ENCODE measurements at places on chromosomes 13 and 19. TPM values are rescaled to one million over a fixed set of nuclear protein-coding genes. Genes with fewer than 3 reads are reported as not detected.

SLC27A1 gene
- 27.8 TPM for total RNA-seq

ZNF844 gene
- 12.0 TPM for total RNA-seq

SIGLEC7 gene
- total RNA-seq: 11.0 TPM

GRCh38 chr13:23865906-23866305 lies 23.3 kb downstream of the MIPEP start:
- no peak for DNase-seq

DNA sequence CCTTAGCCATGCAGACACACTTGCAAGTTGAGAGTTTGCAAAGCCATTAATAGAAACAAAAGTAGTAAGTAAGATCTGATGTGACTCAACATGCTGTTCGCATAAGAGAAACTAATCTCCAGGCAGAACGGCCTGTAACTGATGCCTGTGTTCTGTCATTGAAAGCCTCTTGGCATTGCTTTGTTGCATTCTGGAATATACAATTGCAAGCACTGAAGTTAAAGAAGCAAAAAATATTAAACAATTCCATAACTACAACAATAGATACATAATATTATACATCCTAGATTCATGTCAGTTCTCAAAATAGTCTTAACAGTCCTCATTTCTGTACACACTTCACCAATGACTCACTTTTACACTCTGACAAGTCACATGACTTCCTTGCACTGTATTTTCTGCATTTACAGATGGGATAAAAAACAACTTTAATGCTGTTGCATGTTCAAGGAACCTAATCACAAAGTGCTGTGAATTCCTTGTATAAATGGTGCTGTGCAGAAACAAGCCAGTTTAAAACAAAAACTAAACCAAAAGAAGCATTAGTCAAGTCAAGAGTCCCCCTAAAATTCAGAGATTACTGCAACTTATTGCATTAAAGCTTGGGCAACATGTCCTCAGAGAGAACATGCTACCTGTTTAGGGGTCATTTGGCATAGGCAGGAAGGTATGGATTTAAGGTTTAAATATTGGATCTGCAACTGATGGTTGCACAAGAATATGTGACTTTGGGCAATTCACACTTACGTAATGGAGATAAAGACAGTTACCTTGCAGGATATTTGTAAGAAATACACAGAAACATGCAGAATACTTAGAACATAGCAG lies 79.5 kb upstream of the SERP2 start:
- no peak for DNase-seq

- DNase-seq: no peak
These were observed 345.8 kb downstream of the KLF5 start for GRCh38 chr13:73404581-73404980.

DNA sequence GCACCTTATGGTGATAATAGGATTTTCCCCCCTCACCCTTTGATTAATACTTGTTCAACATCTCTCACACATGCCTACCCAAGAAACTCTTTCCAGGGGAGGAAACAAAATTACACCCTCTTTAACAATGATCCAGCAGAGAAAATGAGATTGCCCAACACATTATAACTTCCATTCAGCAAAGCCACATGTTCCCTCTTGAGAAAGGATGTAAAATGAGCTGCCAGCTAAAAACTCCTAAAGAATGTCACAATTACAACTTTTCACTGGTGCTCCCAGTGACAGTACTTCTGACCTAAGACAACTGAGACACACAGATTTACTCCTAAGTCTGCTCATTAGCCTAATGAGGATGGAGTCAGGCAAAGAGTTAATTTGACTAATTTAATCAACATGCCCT lies 621.4 kb downstream of the DIAPH3 start:
- no peak for DNase-seq

DNA sequence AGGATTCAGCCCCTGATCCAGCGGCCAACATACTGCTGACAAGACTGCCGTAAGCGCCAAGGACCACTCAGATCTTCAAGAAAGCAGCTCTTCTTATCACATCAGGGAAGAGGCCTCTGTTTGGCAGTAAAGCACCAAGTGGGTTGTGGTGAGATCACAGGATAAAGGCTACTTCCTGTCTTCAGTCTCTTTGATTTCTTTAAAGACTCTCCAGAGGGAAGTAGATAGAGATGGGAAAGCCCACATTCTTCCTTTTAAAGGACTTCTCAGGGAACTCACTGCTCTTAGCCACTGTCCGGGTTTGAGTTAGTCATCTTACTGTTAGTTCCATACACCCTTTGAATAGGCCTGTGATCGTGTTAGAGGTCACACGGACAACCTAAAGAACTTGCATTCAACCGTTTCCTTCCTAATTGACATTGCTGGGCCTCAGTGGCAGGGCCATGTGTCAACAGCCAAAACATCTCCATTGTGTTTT lies 47.2 kb upstream of the POMP start:
- DNase-seq: no peak

DNA sequence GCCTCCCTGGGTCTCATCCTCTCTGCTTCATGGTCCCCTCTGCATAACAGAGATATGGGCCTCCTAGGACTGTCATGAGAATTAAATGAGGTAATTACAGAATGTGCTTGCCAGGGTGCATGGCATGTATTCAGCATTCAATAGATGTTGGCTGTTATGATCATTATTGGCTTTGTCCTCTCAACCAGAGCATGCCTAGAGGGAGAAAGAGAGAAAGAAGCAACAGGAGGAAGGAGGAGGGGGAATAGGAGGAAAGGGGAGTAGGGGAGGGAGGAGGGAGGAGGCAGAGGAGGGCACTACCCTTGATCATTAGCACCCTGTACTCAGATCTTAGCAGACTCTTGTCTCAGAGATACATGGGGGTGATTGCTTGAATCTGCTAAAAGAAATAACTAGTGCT lies 41.0 kb upstream of the SIAH3 start:
- no peak for DNase-seq

DNA sequence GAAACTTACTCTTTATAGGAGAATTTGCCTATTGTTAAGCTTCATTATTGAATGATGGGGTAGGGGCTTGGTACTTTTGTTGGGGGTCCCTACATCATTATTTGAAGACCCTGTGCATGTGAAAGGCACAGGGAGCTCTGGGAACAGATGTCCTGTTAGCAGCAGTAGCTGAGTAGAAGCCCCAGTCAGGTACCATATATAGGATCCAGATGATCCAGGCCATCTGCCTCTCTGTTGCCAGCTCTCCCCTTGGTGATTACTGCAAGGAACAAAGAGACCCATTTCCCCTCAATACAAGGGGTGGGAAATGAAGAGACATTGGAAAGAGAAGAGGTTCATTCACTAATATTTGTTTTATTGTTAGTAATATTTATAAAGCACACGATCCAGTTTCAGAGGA lies 4.4 kb upstream of the MTMR6 start:
- DNase-seq: no peak

DNA sequence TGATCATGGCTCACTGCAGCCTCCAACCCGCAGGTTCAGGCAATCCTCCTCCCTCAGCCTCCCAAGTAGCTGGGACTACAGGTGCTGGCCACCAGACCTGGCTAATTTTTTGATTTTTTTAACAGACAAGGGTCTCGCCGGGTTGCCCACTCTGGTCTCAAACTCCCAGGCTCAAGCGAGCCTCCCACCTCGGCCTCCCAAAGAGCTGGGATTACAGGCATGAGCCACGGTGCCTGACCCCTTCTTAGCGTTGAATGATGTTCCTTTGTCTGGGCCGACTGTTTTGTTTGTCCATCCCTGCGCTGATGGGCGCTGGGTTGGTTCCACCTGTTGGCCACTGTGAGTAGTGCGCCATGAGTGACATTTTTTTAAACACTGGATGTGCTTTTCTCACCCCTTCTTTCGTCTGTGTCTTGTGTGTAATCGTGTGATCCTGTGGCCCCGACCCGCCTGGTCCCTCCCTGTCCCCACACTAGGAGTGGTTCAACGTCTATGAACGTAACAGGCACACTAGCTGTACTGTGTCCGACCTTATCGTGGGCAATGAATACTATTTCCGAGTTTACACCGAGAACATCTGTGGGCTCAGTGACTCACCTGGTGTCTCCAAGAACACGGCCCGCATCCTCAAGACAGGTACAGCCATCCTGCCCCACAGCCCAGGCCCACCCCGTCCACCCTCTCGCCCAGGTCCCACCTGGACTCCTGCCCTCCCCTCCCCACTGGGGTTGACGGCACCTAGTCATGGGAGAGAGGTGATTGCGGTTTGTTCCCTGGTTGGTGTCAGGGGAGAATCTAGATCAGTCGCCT lies 15.0 kb upstream of the EMC10 start:
- peak; percentile 78 for DNase-seq

GRCh38 chr19:7215176-7215575 lies 79.0 kb downstream of the INSR start:
- no peak for DNase-seq

Measured in upper lobe of right lung (tissue), 1 donor.